NCI-H774 (cell line): ENCODE measurements at places on chromosomes 16 and 17.

- DNase-seq = no peak
These were observed 240.0 kb upstream of the ZFHX3 start for GRCh38 chr16:73287859-73288405.

GRCh38 chr17:77457572-77458201 is 316.9 kb downstream of the SEC14L1 start:
- DNase-seq = no peak

DNA sequence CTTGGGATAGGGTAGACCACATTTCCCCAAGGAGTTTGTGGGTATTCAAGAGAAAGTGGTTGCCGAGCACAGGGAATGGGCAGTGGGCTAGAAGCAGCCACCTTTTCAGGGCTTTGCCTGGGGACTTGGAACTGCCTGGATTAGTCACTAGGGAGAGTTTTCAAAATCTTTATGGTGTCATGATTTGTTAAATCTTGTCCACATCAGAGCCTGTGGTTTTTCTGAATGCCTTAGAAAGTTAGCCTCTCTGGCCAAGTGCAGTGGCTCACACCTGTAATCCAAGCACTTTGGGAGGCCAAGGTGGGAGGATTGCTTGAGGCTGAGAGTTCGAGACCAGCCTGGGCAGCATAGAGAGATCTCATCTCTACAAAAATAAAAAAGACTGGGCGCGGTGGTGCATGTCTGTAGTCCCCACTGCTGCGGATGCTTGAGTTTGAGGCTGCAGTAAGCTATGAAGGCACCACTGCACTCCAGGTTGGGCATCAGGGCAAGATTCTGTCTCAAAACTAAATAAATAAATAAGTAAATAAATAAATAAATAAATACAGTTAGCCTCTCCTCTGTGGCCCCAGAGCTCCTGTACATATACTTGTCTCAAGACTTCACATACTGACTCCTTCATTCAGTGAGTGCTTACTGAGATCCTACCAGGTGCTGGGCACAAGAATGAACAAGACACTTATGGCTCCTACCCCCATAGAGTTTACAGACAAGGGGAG is 76.3 kb upstream of the HNF1B start:
- DNase-seq = no peak

DNA sequence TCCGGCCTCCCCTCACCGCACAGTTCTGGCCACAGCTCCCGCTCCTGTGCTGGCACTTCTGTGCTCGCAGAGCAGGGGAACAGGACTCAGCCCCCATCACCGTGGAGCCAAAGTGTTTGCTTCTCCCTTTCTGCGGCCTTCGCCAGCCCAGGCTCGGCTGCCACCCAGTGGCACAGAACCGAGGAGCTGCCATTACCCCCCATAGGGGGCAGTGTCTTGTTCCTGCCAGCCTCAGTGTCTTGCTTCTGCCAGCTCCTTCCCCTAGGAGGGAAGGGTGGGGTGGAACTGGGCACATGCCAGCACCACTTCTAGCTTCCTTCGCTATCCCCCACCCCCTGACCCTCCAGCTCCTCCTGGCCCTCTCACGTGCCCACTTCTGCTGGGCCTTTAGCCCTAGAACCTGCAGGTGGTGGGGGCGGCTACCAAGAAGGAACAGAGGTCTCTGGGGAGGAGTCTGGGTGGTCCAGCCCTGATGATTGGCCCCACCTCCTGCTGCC is 645 bp upstream of the ELMO3 start:
- DNase-seq = no peak

- no peak for DNase-seq
These were observed 3.4 kb upstream of the USP22 start for GRCh38 chr17:21046216-21046615.
